WTC11 (cell line): ENCODE measurements at places on chromosomes 3 and 15. TPM values are rescaled to one million over a fixed set of nuclear protein-coding genes. Genes with fewer than 3 reads are reported as not detected.

DNA sequence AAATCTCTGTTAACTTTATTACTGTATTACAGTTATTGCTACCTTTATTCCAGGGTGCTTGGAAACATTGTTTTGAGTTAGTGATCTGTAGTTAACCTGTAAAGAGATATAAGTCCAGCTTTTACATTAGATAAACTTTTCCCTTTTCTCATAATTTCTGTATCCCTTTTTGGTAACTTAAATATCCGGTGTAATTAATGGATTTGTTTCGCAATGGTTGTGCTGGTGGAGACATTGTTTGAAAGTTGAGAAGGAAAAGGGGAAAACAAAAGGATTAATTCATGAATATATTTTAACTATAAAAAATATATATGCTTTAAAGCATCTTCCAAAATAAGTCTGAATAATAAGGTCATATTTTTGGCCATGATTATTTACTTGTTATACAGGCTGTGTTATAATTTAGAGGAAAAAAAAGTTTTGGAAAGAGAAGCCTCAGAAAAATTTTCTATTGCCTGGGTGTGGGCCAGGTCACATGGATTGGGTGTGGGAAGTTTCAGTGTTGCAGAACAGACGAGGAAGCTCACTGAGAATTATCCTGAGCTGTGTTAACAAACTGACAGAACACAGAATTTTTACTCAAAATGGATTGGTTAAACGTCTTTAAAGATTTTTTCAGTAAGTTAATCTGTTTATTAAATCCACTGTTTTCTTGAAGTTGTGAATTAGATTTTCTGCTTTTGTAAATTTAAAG, 27.7 kb upstream of the IL20RB start:
- no peak for DNase-seq

- DNase-seq, result no peak
These were observed 6.6 kb downstream of the CPNE9 start for GRCh38 chr3:9710174-9710739.

DNA sequence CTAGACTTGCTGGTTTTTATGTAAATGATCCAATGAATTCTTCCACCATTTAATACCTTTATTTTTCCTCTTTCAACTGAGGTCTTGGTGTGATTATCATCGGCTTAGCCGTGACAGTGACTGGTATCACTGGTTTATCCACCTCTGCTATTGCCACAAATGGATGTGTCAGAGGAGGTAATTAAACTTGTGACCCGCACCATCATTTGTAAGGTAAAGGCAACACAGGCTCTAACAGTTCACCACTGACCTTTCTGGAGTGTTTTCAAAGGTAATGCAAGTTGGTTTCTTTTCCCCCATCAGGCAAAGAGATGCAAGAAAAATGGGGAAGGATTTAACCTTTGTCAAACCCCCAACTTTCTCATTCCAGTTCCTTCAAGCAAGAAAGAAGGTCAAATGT, 19.7 kb downstream of the SLC12A1 start:
- no peak for DNase-seq

GRCh38 chr3:10310578-10310977, 10.3 kb downstream of the SEC13 start:
- no peak for DNase-seq

DNA sequence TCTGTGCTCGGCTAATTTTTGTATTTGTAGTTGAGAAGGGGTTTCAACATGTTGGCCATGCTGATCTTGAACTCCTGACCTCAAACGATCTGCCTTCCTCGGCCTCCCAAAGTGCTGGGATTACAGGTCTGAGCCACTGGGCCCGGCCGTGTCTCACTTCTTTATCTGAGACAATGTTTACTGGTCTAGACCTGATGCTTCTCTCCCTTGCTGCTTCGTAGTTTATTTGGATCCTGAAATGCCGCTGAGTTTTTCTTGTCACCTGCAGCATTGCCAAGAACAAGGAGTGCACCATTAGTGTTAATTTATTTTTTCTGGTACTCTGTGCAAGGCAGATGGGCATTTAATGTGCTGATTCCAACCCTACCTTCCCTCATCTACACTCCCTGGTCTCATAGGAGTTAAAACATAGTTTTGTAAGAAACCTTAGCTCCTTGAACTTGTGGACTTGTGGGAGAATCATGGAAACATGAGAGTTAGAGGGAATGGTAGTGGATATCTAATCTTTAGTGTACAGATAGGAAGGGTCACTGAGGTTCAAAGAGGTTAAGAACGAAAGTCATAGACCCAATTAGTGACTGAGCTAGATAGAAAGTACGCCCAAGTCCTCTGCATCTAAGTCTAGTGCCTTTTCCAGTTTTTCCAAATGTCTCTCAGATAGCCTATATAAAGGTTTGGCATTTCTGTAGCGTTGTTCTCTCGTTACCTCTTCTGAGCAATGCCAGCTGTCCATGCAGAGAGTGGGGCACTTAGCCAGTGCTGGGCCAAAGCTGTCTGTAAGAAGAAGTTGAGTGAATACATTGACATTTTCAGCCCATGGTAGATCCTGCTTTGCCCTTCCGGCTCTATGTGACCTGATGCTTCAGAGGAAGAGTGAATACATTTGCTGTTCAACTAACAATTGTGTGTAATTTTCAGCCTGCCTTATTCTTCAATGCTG, 244.1 kb downstream of the LPP start:
- DNase-seq, result no peak

- no peak for DNase-seq
These were observed 2.9 kb downstream of the NRROS start for GRCh38 chr3:196642434-196642833.

DNA sequence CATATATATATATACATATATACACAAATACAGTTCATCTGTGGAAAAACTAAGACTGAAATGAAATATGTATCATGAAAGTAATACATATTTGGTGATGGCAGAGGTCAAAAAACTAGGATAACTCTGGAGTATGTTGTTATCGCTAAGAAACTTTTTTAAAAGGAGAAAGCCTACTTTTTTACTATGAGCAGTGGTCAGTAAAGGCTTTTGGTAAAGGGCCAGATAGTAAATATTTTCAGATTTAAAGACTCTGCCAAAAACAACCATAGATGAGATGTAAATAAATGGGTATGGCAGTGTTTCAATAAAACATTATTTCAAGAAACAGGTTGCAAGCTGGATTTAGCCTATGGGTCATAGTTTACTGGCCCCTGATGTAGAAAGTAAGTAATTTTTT, 93.8 kb upstream of the TGFBR2 start:
- no peak for DNase-seq

- DNase-seq, result peak; percentile 83
These were observed at the start of the genes GORASP1 and TTC21A for GRCh38 chr3:39107388-39108199. TSS of gene GORASP1 (minus strand) at chr3:39107627. CDS start at chr3:39107541, 86 bp downstream. TSS of gene TTC21A (plus strand) at chr3:39107680. CDS start at chr3:39107838, 158 bp downstream.

DNA sequence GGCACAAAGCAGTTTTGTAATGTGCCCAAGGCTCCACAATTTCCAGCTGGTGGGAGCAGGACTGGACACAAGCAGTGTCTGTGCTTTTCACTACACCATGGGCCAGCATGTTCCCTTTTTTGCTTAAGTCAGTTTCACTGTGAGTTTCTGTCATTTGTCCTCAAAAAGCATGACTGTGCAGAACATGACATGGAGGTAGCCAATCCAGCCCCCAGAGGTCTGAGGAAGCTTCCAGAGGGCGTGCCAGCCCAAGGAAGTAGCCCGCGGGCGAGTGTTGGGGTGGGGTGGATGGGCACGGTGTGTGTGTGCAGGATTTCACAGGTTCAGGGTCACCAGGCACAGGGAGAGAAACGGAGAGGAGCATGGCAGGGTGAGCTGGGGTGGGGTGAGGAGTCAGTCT, 8.0 kb upstream of the EEFSEC start:
- no peak for DNase-seq

DNA sequence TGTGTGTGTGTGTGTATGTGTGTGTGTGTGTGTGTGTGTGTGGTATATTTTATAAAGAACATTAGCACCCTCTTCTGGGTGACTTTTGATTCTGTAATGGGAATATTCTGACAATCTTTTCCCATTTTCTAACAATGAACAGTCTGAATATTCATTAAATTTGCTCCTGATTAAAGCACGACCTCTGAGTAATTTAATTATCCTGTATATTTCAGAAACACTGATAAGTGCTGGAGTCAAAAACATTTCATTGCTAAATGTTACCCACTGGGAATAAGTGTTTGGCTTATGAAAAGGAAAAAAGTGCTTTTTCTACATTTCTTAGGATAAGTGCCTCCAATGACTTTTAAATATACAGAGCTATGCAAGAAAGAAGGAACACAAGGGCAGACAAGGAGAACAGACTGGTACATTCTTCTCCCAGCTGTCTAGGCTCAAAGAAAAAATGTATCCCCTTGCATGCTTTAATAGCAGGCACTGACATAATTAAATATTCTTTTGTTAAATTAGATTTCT, 32.3 kb upstream of the SYNPR start:
- DNase-seq, result no peak

GRCh38 chr3:152123457-152123856, 145.3 kb upstream of the MBNL1 start:
- no peak for DNase-seq

DNA sequence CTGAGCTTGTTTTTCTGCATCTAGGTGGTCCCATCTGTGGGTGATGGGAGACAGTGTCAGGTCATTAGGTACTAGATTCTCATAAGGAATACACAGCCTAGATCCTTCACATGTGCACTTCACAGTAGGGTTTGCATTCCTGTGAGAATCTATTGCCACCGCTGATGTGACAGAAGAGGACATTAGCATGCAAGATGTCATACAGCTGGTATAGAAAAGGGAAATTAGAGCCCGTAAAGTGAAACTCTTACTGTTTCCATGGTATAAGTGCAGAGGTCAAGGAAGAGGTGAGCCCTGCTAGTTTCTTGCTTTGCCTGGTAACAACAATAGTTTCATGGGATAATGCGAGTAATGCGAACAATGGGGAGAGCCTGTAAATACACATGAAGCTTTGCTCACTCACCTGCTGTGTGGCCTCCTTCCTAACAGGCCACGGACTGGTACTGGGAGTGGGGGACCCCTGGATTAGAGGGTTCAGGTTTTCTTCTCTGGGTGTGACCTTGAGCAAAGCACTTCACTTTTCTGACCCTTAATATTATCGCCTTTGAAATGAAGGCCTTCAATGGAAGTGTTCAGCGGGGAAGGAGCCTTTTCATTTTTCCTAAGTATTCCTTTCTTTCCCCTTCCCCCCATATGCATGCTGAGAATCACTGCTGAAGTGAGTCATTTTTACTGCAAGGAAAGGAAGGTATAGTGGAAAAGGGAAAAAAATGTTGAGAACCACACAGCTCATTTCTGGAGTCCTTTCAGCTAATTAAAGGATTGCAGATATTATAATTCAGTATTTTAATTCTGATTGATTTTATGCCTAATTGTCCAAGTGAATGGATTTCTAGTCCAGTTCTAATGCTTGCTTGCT, 286.4 kb downstream of the UBE2E2 start:
- DNase-seq, result no peak

- no peak for DNase-seq
These were observed 78.5 kb downstream of the TRAK1 start for GRCh38 chr3:42169579-42170120.

DNA sequence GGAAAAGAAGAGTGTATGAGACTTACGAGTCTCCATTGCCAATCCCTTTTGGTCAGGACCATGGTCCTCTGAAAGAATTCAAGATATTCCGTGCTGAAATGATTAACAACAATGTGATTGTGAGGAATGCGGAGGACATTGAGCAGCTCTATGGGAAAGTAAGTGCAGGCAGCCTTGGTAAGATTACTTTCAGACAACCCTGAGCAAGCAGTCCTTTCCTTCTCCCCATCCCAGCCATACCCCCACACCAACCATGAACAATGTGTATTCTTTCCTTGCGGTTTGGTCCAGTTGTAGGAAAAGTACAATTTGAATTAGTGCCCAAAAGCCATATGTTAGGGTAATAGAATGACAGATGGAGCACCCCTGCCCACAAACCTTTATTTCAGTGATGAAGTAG, 5.6 kb downstream of the TSEN2 start:
- no peak for DNase-seq

GRCh38 chr15:70189826-70190695, 92.3 kb upstream of the TLE3 start:
- DNase-seq, result no peak

DNA sequence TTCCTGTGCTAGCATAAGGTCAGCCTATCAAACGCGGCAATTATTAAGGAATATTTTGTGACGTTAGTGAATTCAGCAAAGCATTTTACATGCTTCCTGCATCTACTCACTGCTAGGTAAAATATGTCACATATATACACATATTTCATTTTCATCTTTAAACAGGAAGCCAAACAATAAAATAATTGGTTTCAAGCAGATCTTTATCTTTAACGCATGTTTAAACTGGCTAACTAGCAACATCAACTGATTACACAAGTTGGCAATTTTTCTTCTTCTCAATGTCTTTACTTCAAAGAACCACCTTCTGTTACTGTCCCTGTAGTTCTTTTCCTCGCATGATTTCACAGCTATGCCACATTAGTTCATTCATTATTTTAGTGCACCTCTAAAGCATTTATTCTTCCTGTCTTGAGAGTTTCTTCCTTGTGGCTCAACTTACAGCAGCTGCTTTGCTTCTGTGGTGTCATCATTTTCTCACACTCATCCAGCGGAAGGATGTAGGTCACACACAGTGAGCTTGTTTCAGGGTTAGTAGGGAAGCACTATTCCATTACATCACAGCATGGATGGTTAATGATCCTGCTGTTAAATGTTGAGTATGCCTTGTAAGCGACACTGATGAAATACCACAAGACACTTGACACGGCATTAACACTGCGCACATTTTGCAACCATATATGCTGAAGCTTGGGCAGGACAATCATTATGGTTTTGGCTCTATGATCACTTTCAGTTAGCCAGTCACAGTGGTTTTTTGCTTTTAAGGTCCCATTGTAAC, 2.3 kb upstream of the BCHE start:
- no peak for DNase-seq

GRCh38 chr15:63006032-63006878, 36.3 kb upstream of the TPM1 start:
- DNase-seq, result no peak

- DNase-seq, result no peak
These were observed 46.3 kb downstream of the FOXP1 start for GRCh38 chr3:71537211-71537611.

The CSTA gene
- total RNA-seq, result not detected in 3 replicates

The GATA2 gene
- 1.3 to 1.6 TPM (median 1.5 TPM) in 3 replicates for total RNA-seq

The STAB1 gene
- 1.9 to 2.6 TPM (median 2.1 TPM) in 3 replicates for total RNA-seq

The ENTPD3 gene
- total RNA-seq, result 0.39 to 0.50 TPM (median 0.44 TPM) in 3 replicates

The SLCO2A1 gene
- 2.3 to 3.3 TPM (median 3.3 TPM) in 3 replicates for total RNA-seq

The BRPF1 gene
- total RNA-seq, result 20.4 to 22.8 TPM (median 21.4 TPM) in 3 replicates

The IL16 gene
- total RNA-seq, result 0.41 to 0.61 TPM (median 0.46 TPM) in 3 replicates

The SPPL2A gene
- total RNA-seq, result 33.2 to 38.6 TPM (median 36.9 TPM) in 3 replicates

The UCN2 gene
- 0.34 to 0.46 TPM in 2 of 3 replicates, not detected in the other for total RNA-seq

The GJD2 gene
- 0.14 to 0.22 TPM (median 0.21 TPM) in 3 replicates for total RNA-seq

The CPOX gene
- total RNA-seq, result 31.5 to 33.4 TPM (median 33.1 TPM) in 3 replicates
